ENCODE measurements at places on chromosomes 3 and 15.

GRCh38 chr3:126604691-126605090, 46.0 kb upstream of the C3orf22 start:
- no peak for DNase-seq

DNA sequence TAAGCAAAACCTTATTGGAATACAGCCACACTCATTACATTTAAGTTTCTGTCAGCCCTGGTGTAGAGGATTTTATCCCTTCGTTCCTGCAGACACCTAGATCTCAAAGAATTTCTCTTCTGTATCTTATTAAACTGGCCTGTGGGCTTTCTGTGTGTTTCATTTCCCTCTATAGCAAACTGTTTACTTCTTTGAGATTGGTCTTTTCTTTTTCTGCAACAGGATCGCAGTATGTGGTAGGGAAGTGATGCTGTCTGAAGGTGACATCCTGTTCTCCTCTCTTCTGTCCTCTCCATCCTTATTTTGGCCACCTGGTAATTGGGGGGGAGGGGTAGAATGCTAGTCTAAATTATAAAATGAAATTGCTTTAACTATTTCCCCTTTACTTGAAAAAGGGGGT, 25.5 kb downstream of the ATP1B3 start:
- no peak for DNase-seq

DNA sequence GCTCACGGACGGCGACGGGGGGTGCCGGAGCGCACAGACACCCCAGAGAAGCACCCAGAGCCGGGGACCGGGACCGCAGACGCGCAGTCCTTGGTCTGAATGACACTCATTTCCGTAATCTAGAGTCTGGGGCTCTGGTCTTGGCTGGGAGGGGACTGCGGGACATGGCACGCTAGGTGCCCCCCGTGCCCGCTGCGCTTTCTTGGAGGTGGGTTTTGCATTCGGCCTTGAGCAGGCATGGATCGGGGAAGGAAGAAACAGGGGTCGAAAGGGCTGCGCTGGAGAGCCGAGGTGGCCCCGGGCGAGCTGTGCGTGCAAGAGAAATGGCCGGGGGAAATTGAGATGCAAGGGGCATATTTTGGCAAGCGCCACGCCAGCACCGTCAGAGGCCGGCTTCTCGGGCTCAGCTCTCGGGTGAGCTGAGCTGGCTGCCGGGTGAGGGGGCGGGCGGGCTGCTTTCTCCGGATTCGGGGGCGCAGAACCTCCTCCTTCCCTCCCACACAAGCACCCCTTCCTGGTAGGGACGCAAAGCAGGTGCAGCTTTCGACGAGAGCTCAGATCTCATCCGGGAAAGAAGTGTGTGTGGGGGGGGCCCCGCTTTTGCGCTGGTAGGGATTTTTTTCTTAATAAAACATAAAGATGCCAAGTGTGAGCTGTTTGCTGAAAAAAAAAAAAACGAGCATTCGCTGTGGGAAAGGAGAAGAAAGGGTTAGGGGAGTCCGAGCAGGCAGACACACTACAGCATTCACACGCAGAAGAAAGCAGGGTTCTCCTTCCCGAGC, 963 bp upstream of the NTRK3 start:
- DNase-seq: no peak

- DNase-seq: no peak
Observed at GRCh38 chr3:2172561-2173171, 74.0 kb downstream of the CNTN4 start.

GRCh38 chr3:27376109-27376772, 7.1 kb upstream of the NEK10 start:
- no peak for DNase-seq

- DNase-seq: no peak
Observed at GRCh38 chr3:193928354-193929209, 207.4 kb upstream of the HES1 start.

DNA sequence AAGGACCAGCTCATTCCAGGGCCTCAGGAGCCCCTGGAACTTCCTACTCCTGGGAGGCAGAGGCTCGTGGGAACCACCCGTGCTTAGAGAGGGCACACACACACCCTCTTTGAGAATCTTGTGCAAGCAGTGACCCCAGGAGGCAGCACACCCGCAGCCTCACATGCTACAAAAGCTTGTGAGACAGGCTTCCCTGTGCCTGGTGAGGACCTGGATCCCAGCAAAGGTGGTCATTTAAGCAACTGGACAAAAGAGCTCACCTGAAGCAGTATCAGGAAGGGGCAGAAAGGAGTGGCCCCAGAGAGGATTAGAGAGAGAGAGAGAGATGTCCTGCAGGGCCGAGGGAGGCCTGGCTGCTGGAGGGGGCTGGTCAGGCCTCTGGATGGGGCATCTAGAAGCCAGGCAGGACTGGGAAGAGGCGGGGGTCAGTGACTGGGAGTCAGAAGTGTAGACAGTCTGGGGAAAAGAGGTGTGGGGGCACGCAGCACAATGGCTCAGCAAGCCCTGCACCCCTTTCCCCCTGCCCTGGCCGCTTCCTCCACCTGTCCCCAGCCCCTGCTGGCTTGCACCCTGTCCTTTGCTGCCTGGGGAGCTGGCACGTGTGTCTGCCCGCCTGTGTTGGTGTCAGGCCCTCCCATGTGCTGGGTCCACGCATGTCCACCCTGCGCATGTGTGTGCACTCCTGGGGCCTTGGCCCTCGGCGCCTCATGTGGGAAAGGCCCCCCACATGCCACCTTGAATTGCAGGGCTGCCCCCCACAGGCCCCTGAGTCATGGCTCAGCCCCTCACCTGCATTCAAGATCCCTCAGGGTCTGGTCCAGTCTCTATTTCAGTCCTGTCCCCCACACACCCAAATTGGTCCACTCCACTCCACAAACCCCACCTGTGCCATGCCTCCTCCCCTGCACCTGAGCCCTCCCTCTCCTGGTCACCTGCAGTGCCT, 36.9 kb downstream of the TSPAN3 start:
- DNase-seq: no peak

DNA sequence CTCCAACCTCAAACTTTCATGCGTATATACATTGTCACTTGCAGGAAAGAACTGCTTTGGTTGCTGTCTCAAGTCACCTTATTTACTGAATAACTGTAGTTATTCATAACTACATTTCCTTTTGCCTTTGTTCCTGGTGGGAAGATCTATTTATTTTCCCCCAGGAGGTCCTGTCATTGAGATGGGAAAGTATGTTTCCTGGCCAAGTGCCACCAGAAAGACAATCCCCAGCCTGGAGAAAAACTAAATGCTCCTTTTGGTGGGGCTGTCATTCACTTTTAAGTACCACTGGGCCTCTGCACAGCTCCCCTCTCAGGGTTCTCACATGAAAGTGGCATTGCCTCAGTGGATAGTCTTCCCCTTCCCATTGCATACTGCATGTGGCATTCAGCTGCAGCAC, 59.8 kb downstream of the LRRC3B start:
- DNase-seq: no peak

GRCh38 chr3:49813497-49814174, at the start of gene UBA7:
TSS of gene UBA7 (minus strand) at chr3:49813953. CDS start at chr3:49813787, 166 bp downstream.
- no peak for DNase-seq

GRCh38 chr3:16614033-16615031, 9.1 kb upstream of the DAZL start:
- no peak for DNase-seq

DNA sequence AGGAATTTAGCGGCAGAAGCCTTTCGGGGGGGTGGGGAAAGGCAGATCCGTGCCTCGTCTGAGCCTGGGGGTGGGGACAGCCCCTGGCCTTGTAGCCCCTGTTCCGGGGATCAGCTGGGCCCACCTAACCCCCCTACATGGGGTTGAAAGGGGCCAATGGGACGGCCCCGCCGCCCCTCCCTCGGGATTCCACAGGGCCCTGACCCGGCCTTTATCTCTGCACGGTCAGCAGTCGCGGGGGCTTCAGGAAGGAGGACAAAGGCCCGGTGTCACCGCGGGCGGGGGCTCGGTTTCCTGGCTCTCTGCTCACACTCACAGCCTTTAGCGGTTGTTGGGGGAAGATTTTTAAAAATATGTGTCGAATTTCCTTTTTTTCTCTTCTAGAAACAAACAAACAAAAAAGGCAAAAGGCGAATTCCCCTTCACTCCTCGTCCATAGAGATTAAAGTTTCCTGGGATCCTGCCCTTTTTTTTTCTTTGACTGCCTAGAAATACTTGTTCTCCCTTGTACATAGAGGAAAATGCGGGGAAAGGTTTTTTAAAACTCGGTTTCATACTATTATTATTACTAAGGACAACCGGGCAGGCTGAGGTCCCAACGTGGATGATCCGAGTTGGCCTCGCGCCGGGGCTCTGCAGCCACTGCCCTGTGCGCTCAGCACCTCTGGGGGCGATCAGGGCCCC, 7.9 kb downstream of the FOXL2 start:
- DNase-seq: no peak

DNA sequence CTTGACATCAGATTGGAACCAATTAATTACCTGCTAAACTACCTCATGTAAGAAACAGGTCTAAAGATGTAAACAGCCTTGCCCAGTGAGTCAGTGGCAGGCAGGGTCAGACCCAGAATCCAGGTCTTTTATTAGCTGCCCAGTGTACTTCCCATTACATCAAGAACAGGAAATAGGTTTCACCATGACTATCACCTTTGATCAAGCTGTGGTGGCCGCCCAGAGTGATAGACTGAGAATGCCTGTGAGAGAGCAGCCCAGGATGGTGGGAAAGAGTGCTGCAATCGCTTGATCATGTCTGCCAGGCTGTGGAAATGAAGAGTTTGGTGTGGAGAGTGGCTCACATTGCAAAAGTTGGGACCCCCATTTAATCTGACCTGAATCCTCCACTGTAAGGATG, 61.3 kb upstream of the PIAS1 start:
- DNase-seq: no peak

- no peak for DNase-seq
Observed at GRCh38 chr3:98914210-98915080, 12.9 kb upstream of the DCBLD2 start.

DNA sequence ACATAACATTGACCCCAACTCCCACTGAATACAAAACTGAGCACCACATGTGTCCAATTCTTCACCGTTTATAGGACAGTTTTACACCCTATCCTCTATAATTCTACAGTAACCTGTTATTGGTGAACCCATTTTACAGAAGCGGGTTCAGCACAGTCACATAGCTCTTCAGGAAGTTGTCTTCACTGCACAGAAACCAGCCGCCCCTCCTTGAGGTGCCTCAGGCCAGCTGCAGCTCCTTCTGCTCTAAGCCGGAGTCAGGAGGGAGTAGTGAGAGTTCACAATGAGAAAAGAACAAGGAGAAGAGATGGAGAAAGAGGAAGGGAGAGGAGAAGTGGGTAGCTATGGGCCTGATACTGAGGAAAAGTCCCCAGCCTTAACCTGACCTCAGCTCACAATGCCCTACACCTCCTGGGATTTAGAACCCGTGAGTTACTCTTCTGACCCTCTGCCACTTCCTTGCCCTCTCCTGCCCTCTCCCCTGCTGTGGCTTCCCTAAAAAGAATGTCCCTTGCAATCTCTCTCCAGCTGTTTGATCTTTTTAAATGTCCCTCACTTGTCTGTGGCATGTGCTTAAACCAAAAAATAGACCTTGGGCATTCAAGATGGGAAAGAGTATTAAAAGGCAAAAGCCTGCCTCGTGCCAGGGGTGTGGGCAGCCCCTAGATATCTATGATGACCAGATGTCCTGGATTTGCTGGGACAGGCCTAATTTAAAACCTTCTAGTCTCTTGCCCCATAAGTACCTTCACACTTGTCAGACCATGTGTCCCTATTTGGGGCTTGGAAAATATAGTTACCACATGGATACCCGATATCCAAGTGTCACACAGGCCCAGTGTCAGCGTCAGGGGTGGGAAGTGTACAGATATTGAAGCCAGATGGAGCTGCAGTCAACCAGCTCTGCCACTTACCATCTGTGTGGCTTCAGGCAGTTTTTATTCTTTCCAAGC, 71.3 kb upstream of the HES1 start:
- no peak for DNase-seq

- DNase-seq: no peak
Observed at GRCh38 chr3:146148468-146148931, 12.5 kb downstream of the PLOD2 start.

GRCh38 chr3:106688464-106688863, 688.8 kb upstream of the CCDC54 start:
- DNase-seq: no peak

GRCh38 chr3:10263646-10264363, 15.5 kb downstream of the TATDN2 start:
- DNase-seq: no peak

- no peak for DNase-seq
Observed at GRCh38 chr15:90019611-90020010, 18.5 kb downstream of the ZNF710 start.

DNA sequence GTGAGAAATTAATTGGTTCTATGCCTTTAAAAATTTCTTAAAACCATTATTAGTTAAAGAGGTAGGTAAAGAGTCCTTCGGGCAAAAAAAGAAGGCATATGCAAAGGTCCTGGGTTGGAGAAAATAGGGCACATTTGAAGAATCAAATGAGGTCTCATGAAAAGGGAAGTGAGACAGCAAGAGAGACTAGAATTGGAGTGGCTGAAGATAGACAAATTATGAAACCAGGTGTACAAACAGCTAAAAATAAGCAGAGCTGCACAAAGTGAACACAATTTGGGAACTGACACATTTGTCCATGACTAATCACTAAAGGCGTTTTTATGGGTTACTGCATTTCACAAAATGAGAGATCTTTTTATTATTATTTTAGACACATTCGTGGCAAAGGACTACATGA, 581.2 kb downstream of the PYDC2 start:
- no peak for DNase-seq

DNA sequence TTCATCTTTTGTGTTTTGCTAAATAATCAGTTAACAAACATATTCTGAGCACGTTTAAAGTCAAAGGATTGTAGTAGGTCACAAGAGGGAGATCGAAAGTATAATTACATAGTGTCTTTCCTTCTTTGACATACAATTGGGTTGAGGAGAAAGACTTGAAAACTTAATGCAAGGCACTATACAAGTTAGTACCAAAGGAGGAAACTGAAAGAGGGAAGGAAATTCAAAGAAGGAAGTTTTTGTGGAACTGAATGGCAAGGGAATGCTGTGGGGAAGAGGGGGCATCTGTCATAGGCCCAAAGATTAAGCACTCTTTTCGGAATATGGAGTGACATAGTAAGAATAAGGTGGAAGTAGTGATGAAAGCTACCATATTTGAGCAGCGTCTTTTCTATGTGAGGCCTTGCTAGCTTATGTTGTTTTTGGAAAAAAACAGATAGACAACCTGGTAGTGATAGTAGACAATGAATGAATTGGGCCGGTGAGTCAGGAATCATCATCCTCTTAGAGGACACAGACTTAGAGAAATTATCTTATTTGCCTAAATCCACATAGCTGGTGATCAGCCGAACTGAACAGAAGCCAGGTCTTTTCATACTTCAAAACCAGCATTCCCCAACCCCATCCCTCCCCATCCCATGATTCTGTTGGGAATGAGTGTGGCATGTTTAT, 10.2 kb downstream of the MBNL1 start:
- DNase-seq: no peak

DNA sequence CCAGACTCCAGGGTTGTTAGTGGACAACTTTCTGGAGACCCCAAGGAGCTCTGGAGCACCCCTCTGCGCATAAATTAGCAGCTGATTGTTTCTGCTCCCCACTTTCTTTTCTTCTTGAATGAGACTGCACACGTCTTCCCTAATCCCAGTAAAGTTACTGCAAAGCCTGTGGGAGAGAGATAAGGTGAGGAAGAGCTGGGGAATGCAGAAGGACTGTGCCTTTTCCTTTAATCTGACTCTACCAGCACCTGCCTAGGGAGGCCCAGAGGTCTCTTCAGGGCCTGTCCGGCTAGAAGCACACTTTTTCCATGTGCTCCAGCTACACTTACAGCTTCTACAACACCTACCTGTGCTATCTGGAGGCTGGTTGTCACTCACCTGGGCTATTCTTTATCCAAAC, 143.8 kb downstream of the KCNMB2 start:
- DNase-seq: no peak
